ENCODE measurements at places on chromosomes 16 and 17.

GRCh38 chr17:58275417-58275816 lies 5.3 kb downstream of the MPO start:
- DNase-seq = no peak

DNA sequence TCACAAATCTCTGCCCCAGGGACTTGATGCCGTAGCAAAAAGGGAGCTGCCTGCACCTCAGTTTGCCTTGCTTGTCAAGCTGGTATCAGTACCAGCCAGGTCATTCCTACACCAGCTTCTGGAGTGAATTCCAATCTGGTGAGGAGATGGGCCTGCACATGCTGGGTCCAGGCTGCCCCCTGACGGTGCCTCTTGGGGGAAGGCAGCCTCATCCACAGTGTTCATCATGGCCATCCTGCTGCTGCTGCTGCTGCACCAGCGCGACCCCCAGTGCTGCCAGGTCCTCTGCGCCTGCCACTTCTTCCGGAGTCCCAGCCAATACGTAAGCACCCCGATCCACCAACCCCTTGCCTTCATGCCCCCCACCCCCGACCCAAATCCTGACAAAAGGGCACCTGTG lies 8.3 kb downstream of the MRPL27 start:
- no peak for DNase-seq

GRCh38 chr16:24036038-24036543 lies 200.3 kb downstream of the PRKCB start:
- no peak for DNase-seq

GRCh38 chr17:61232871-61233270 lies 166.8 kb upstream of the TBX2 start:
- no peak for DNase-seq

GRCh38 chr17:42120161-42120769 lies 902 bp downstream of the KAT2A start:
- no peak for DNase-seq

DNA sequence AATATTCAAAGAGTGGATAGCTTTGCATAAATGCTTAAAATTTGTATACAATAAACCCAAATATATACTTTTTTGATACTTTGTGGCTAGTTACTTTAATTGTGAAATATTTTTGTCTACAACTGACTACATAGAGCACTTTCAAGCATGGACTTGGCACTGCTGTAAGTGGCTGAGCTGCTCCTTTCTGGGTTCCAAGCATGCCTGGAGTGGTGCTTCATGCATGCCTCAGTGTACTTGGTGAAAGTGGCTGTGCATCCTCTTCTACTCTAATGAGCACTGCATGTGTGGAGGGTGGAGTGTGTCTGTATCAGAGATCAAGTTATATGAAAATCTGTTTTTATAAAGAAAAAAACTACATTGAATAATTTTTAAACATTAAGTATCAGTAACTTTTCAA lies 94.1 kb downstream of the OMG start:
- DNase-seq = no peak

GRCh38 chr17:73947281-73947965 lies 256.1 kb upstream of the RPL38 start:
- DNase-seq = no peak

GRCh38 chr16:57889960-57890751 lies 80.8 kb downstream of the CNGB1 start:
- DNase-seq = no peak

DNA sequence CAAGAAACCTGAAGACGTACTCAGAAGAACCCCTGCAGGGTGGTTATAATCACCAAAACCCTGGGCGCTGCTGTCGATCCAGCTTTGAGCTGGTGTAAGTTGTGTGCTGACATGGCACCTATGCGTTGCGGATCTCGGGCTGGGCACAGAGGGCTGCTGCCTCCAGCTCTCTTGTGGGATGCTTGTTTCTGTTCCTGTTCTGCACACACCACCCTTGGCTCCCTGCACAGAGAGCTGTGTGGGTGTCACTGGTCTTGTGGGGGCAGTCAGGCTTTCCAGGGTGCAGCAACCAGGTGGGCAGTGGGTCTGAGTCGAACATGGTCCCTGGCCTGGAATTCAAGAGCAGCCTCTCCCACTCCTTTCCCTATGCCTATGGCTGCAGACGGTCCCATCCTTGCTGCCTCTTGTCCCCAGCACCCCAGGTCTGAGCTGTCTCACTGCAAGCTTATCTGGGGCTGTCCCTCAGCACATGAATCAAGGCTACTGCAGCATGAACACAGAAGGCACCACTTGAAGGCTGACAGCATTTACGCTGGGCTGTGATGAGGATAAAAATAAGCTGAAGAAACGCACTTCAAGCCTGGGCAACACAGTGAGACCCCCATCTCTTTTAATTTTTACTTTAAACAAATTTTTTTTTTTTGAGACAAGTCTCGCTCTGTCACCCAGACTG lies 20.1 kb downstream of the ZNF276 start:
- no peak for DNase-seq

DNA sequence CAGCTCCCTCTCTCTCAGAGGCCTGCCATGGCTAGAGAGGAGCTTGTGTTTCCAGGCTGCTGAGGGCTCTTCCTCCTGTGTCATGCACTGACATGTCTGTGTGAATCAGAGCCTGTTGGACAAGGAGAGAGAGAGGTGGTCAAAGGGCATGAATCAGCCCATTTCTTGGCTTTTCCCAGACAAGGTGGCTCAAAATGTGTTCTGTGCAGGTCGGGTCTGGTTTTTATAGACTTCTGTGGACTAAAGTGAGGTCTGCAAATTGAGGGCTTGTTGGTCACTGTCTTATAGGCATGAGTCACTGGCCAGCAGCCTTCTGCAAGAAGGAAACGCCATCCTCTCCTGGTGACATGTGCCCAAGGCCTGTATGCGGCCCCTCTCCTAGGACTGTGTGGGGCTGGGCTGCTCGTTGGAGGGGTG lies 97.9 kb downstream of the FOXL1 start:
- DNase-seq = peak; percentile 21

GRCh38 chr16:57645691-57646387 lies 17.4 kb downstream of the ADGRG1 start:
- no peak for DNase-seq

DNA sequence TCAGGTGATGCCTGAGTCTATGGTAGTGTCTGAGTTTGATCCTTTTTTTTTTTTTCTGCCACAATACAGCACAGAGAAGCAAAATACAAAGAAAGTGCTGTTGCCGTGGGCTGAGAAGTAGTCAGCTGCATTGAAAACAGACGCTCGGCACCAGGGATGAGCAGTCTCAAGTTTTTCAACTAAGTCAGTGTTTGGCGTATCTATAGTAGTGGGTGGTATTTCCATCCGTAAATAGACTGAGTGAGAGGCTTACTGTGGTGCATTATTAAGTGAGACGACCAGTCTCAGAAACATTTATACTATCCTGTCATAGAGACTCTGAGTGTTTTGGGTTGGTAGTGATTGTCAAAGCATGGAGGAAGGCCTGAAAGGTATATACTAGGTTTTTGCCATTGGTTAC lies 221.3 kb downstream of the SNX29 start:
- no peak for DNase-seq

DNA sequence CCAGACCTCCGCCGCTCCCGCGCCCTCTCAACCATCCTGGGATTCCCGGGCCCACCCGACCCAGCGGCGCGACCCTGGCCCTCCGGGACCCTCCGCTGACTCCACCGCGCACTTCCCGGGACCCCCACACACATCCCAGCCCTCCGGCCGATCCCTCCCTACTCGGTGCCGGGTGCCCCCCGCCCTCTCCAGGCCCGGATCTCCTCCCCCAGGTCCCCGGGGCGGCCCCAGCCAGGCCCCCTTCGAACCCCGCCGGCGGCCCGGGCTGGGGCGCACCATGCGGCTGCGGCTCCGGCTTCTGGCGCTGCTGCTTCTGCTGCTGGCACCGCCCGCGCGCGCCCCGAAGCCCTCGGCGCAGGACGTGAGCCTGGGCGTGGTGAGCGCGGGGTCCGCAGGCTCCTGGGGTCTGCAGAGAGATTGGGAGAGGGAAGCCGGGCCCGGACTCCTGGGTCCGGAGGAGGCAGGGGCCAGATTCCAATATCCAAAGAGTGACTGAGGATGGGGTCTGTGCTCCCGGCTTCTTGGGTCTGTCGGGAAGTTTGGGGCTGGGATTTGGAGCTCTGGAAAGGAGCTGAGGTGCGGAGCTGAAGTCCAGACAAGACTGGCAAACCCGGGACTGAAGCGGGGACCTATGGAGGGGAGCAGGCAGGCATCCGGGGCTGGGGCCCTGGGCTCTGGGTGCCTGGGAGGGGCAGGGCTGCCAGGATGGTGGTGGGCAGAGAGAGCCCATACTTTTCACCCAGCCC lies 453 bp downstream of the MMP25 start:
- DNase-seq = no peak

- DNase-seq = no peak
Observed at GRCh38 chr17:18184143-18185031, 759 bp downstream of the ALKBH5 start.

DNA sequence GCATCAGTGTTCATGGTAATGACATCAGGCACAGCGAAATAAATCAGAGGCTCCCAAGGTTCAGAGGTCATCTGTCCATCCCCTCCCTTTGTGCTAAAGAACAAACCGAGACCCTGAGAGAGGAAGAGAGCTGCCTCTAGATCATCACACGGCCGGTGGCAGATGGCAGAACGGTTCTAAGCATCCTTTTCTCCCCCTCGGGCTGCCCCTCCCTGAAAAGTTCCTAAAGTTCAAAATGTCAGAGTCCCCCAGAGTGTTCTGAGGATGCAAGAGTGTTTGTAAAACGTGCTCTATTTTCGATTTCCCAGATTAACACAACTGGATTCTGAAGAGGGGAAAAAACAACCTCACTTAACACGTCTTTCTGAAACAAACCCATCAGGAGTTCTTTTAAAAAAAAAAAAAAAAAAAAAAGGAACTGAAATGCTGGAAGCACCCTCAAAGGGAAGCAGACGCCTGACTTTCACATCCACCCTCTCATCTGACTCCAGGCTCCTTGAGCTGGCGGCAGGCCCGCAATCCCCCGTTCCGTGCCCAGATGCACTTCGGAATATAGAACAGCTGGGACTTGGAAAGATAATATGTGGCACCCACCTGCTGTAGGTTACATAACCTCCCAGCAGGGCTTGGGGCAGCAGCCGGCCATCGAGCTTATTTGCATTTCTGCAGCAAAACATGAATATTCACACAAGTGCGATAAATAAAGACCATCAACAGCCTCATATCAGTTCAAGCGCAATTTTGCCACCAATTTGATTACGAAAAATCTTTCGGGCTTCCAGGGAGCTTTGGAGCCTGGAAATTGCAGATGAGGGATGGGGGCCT lies 115.5 kb upstream of the SMURF2 start:
- no peak for DNase-seq

- DNase-seq = no peak
Observed at GRCh38 chr17:61326330-61326729, 73.3 kb upstream of the TBX2 start.

DNA sequence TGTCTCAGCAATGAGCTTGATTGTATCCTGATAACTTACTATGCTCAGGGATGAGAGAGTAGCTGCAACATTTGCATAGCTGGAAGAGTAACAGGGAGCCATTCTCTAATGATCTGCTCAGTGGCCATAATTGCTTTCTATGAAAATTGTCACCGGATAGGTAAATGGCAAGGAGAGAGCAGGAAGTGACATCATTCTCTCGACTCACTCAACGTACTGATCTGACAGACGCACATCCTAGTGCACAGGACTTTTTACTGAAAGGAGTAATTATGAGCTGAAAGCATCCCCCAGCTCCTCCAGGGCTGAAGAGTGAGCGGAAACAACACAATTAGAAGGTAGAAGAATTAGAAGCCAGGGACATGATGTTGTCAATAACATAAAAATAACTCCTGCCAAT lies 71.8 kb downstream of the IRX5 start:
- no peak for DNase-seq

DNA sequence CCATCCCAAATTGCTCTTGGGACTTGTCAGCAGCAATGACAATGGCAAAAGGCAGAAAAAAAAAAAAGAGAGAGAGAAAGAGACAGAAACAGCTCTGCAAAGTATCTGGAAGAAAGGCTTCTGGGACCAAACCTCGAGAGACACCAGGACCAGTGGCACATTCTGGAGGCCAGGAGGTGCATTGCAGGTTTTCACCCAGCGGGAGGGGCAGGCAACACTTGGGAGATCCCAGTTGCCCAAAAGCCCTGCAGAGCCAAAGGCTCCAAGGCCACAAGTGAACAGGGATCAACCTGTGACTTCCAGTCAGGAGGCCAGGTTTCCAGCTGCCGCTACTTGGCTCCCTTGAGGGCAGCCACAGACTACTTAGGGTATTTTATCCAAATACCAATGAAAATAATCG lies 110.8 kb upstream of the CDH5 start:
- no peak for DNase-seq

GRCh38 chr16:30559690-30560089 lies 1.5 kb upstream of the ZNF764 start:
- DNase-seq = no peak

DNA sequence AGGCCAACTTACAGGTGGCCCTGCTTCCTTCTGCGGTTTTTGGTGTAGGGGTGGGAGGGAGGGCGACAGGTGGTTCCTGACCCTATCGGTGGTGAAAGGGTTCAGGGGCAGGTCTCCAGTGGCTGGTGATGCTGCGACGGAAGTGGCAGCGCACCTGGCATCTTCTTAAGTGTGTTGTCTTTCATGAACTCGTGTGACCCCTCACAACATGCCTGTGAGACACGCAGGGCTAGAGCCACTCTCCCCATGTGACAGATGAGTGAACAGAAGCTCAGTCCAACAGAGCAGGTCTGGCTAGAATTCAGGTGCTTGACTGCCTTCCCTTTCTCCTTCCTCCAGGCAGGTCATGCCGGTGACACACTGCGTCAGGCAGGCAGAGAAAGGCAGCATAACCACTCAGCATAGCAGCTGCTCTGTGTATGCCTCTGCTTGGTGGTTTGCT lies 8.0 kb downstream of the TNFAIP1 start:
- no peak for DNase-seq

DNA sequence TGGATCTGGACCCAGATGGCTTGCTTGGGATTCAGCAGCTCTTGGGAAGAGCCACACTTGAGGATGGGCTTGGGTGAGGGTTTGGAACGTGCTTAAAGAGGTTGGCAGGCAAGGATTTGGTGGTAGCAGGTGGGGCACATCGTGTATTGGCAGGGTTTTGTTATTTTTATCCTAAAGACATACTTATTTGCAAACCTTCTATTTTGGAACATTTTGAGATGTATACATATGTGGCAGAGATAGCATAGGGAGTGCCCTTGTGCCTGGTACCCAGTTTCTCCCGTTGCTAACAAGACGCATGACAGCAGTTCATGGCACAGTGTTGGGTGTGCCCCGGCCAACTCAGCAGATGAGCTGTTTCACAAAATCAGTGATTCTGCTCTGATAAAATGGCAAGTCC lies 9.1 kb downstream of the BANP start:
- no peak for DNase-seq

- DNase-seq = no peak
Observed at GRCh38 chr17:78381601-78382232, 3.3 kb downstream of the PGS1 start.

- no peak for DNase-seq
Observed at GRCh38 chr16:1953734-1954133, 755 bp downstream of the RPL3L start.

GRCh38 chr16:49355933-49356665 lies 17.5 kb upstream of the C16orf78 start:
- DNase-seq = no peak

GRCh38 chr16:10949424-10949970 lies 5.1 kb downstream of the CLEC16A start:
- no peak for DNase-seq

All from HCT116 (cell line).